CD4-positive, alpha-beta T cell treated with Interleukin-6 for 4 hours (primary cell): ENCODE measurements at places on chromosomes 6 and 20.

- no peak for DNase-seq
Measured at GRCh38 chr6:83844170-83844569, 9.0 kb upstream of the RIPPLY2 start.

DNA sequence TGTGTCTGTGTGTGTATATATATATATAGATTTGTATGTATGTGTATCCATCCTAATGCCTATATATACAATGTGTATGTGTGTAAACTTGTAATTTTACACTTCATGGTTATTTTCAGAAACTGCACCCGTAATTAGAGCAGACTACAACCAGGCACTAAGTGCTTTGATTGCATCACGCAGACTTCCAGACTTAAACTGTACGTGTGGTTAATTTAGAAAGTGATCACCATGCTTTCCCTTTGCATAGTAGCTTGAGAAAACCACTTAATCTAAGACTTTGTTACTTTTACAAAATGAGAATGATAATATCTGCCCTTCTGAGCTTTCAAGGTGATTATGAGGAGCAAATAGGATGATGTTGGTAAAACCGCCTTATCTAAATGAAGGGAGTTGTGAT is 50.1 kb upstream of the E2F3 start:
- DNase-seq: no peak

DNA sequence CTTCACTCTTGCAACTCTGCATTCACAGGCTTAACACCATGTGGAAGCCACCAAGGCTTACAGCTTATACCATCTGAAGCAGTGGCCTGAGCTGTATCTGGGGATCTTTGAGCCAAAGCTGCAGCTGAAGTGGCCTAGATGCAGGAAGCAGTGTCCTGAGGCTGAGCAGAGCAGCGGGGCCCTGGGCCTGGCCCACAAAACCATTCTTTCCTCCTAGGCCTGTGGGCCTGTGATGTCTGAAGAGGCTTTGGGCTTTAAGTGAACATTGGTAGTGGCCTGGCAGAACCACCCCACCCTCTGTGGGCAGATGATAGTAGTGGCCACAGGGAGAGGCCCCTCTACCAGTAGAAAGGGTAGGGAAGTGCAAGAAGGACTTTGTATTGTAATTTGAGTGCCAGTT is 6.9 kb upstream of the PREP start:
- DNase-seq: no peak

DNA sequence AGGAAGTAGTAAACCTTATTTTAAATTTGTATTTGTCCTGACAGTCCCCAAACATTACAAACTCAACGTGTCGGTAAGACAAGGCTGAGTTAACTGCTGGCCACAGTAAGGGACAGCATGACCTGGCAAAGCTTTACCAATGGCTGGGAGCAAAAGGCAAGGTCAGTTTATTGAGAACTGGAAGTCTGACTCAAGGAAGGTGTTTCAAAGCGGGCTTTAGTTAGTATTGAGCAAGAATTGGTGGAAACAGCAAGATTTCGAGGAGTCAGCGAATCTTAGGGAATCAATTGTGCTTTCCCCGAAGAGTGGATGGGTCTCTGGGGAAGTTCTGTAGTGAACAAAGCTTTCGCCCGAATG is 885 bp upstream of the GZF1 start:
- no peak for DNase-seq

DNA sequence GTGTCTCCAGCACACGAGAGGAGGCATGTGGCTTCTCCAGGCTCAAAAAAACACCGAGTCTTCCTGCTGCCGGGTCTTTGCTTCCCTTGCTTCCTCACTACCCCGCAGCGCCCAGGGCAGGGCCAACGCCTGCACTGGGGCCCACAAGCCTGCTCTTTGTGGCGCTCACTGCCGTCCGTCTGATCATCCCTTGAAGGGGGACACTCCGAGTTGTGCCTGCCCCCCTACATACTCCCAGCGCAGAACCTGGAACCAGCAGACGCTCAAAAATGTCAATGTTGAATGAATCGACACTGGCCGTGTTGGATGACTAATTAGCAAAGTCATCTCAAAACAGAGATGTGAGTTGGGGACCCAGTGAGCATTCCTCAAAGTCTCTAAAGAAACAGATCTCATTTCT is 8.1 kb upstream of the ARFGAP1 start:
- no peak for DNase-seq

DNA sequence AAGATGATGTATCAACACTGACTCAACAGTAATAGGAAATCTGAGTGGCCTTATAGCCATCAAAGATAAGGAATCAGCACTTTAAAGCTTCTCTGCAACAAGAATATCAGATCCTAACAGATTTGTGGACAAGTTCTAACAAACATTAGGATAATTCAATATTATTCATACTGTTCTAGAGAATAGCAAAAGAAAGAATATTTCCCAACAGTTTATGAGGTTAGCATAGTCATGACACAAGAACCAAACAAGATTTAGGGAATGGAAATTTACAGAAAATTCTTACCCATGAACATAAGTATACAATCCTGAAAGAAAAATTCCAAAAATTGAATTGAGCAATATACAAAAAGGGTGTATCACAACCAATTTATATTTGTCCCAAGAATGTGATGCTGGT is 64.3 kb upstream of the BTBD3 start:
- no peak for DNase-seq
